ENCODE measurements at places on chromosomes 2 and 18. TPM values are rescaled to one million over a fixed set of nuclear protein-coding genes. Genes with fewer than 3 reads are reported as not detected.

The MC4R gene
- not detected for total RNA-seq

The MYO3B gene
- 0.08 TPM for total RNA-seq

The PRSS56 gene
- not detected for total RNA-seq

The GPR35 gene
- total RNA-seq: 3.5 TPM

The CAVIN2 gene
- total RNA-seq: 0.38 TPM

The EGR4 gene
- total RNA-seq: 1.1 TPM

The GNLY gene
- total RNA-seq: 4.3 TPM

The PLCL1 gene
- total RNA-seq: 0.94 TPM

The KCNIP3 gene
- total RNA-seq: not detected

The PAX8 gene
- 1.1 TPM for total RNA-seq

The TNFRSF11A gene
- 1.3 TPM for total RNA-seq

The KCNJ3 gene
- total RNA-seq: not detected
